ENCODE measurements at places on chromosomes 2 and 18. TPM values are rescaled to one million over a fixed set of nuclear protein-coding genes. Genes with fewer than 3 reads are reported as not detected.

Gene SERPINB10
- not detected for total RNA-seq

Gene TMEFF2
- total RNA-seq: 1.5 TPM

Gene NFATC1
- 30.8 TPM for total RNA-seq

Gene MTCL1
- total RNA-seq: 50.1 TPM

Gene SCN2A
- not detected for total RNA-seq

Gene ACMSD
- not detected for total RNA-seq

Gene AMER3
- not detected for total RNA-seq

Gene POTEC
- total RNA-seq: not detected

Gene POLR1B
- total RNA-seq: 35.4 TPM

Gene MC5R
- not detected for total RNA-seq

Gene SPDYA
- total RNA-seq: 0.87 TPM

Gene KCNG2
- not detected for total RNA-seq

Gene MATN3
- total RNA-seq: 3.5 TPM

Gene STARD6
- total RNA-seq: not detected

Gene NGEF
- total RNA-seq: 17.8 TPM

Gene TMEM163
- not detected for total RNA-seq

Gene ATP8B1
- total RNA-seq: 12.5 TPM

Gene ZNF521
- total RNA-seq: 0.15 TPM

Gene CROCC2
- 0.23 TPM for total RNA-seq

Gene CLEC4F
- not detected for total RNA-seq

Gene RNF103
- 37.6 TPM for total RNA-seq

Gene RTP5
- total RNA-seq: not detected

Gene DUSP19
- total RNA-seq: 1.3 TPM

Gene SERPINB4
- not detected for total RNA-seq

Gene IL37
- total RNA-seq: not detected
